ENCODE measurements at places on chromosomes 2 and 18.

DNA sequence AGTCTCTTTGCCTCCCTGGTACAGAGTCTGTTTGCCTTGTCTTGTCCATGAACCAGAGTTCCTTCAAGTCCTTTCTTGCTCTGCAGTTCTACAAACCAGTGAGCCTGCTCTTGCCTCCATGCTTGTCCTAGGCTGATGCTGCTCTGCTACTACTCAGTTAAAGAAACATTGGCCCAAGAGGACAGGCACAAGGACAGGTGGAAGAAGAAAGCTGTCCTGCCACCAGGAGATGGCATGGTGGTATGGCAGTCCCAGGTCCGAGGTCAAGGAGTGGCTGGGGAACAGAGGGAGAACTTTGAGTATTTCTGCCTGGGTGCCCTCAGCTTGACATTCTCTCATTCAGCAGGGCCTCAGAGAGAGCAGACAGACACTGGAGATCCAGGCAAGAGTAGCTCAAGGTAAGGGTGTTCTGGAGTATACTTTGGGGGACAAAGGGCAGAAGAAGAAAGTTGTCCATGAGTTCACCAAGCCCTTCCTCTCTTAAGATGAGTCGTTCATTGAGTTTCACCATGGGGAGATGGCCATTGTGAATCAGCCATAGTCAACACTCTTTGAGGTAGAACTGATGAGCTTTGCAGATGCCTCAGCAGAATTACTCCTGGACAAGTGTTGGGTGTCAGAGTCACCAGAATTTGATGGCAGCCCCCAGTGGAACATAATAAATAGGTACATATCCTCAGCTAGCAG is 20.4 kb downstream of the TTC32 start:
- no peak for DNase-seq

DNA sequence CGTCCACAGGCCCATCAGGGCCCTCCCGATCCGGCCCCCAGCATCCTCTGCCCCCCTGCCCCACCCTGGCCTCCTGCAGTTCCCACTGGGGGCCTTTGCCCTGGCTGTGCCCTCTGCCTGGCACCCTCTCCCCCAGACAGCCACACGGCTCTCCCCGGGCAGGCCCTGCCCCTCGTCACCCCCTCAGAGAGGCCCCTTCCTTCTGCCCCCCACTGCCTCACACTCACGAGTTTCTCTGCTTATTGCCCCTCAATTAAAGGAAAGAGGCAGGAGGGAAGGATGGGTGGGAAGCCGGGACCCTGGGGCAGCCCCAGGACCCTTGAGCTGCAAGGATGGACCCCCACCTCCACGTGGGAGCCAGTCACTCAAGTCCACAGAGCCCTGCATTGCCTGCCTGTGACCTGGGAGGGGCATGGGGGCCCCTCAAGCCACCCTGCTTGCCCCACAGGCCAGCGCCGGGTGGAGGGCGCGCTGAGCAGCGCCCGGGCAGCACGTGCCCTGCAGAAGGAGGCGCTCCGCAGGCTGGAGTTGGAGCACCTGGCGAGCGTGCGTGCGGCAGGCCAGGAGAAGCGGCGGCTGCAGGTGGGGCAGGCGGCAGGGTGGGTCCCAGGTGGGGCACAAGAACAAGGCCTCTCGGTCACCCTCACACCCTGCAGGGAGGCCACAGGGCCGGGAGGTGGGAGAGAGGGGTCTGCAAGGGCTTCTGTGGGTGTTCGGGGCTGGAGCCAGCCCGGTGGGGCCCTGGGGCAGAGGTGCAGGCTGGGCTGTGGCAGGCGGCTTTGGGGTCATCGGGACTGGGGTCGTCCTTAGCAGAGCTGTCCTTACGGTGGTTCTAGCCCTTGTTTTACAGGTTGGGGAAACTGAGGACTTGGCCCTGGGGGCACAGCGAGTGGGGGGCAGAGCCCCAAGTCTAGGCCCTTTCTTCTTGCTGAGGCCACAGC is 30.5 kb upstream of the SNED1 start:
- no peak for DNase-seq

GRCh38 chr2:142841788-142842187 is 35.7 kb upstream of the KYNU start:
- DNase-seq, result no peak

DNA sequence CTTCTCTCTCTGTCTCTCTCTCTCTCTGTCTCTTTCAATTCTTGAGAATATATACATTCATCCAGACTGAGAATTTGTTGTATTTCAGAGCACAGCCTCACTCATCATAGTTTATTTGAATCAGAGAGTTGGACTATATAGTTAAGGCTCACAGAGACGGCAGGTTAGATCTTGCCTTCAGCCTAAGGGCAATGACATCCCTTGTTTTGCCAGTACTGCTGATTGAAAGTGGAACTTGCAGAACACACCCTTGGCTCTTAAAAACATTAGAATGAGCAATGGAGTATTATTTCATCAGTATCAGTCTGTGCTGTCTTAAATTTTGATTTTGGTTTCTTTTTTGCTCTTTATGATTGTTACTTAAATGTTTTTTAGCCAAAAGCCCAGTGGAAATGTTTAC is 62.0 kb upstream of the DSG1 start:
- no peak for DNase-seq

- no peak for DNase-seq
Measured at GRCh38 chr18:59787998-59788790, 91.0 kb upstream of the CCBE1 start.

GRCh38 chr2:120849278-120849677 is 113.6 kb downstream of the GLI2 start:
- no peak for DNase-seq

GRCh38 chr2:190636361-190636760 is 12.5 kb upstream of the NAB1 start:
- DNase-seq, result no peak

DNA sequence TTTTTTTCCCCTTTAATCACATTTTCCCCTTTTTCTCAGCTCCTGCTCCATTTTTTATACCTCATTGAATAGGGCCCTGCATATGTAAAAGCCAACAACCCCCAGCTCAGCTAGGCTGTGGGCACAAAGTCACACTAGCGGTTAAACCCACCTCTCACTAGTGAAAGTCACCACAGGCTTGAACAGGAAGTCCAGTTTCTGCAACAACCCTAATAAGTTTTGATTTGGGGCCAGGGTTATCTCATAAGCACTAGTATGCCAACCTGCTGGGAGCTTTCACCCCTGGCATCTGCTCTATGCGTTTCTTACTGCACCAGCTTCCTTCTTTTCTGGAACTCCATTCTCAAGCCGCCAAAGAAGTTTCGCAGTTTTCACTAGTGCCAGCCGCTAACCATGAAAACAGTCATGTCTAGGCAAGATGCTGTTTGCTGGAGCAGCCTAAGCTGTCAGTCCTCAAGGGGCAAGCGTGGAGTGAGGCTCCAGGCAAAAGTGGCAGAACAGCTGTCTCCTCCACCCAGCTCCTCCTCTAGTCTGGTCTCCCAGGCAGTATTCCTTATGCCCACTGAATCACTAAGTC is 197.0 kb upstream of the MEIS1 start:
- DNase-seq, result no peak

GRCh38 chr2:8268172-8268783 is 413.6 kb upstream of the ID2 start:
- no peak for DNase-seq

- DNase-seq, result no peak
Measured at GRCh38 chr2:72932045-72932740, 14.9 kb downstream of the EMX1 start.

- DNase-seq, result no peak
Measured at GRCh38 chr2:146239392-146240135, 1605.3 kb upstream of the ACVR2A start.

DNA sequence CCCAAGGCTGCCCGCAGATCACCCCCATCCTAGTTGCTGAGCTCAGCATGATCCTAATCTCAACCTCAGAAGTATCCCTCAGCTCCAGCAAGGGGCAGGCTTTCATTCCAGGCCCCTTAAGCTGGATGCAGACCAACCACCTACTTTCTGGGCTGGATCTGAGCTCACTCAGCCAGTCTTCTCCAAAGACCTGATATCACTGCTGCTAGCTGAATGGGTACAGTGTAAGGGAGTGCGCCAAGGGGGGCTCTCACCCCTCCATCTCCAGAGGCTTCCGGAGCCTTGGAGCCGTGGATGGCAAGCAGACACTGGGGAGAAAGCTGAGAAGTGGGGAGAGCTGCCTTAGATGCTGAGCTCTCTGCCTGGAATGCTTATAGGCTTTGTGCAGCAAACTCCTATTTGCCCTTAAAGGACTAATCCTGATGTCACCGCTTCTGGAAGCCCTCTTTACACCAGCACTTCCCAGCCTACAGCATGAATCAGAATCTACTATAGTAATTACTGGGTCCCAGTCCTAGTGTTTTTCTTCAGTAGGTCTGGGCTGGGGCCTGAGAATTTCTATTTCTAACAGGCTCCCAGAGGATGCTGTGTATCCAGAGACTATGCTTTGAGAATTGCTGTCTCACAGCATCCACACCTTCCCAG is 31.0 kb downstream of the GYPC start:
- no peak for DNase-seq

DNA sequence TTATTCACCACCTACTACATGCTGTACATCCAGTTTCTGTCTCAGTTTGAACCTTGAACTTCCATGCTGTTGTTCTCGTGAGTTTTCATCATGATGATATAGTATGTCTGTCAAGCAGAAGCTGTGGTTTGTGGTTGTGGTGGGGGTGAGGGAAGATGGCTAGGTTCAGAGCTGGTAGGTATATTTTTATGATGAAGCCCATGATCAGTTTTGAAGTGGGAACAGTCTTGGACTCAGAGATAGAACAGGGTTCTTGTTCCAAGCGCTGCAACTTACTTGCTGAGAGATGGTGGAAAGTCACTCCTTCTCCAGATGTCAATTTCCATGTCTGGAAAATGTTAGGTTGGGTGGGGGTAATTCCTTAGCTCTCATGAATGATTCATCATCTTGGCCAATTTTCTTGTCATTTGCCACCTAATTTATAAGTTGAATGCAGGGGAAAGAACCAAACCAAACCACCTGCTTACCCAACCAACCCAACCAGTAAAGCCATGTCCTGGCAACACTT is 21.6 kb downstream of the PMAIP1 start:
- no peak for DNase-seq

GRCh38 chr2:197054437-197054836 is 127.9 kb upstream of the PGAP1 start:
- no peak for DNase-seq

DNA sequence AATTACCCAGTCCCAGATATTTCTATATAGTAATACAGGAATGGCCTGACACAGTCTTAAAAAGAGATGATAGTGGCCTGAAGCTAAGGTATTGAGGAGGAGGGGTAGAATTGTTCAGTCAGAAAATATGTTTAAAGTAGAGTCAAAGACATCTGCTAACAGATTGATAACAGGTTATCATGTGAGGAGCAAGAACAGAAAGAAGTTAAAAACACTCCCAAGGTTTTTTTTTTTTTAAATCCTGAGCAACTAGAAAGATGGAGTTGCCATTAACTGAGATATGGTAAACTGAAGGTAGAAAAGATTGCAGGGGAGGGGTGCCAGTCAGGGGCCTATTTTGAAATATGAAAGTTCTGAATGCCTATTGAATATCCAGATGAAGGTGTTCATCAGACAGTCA is 43.1 kb downstream of the SP3 start:
- DNase-seq, result no peak

DNA sequence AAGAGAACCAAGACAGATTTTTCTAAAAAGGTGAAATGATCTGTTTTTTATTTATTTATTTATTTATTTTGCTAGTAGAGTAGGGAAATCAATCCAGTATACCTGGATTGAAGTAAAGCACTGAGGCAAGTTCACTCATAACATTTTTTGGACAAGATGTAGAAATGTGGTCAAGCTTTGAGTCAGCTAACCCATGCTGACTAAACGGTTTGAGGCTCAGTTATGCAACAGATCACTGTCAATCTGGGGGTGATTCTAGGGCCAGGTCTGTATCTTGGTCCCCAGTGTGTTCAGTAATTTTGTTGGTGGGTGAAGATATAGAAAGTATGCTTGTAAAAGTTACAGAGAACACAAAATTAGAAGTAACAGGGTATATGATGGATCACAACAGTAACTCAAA is 60.2 kb downstream of the RMDN2 start:
- DNase-seq, result peak; percentile 12

DNA sequence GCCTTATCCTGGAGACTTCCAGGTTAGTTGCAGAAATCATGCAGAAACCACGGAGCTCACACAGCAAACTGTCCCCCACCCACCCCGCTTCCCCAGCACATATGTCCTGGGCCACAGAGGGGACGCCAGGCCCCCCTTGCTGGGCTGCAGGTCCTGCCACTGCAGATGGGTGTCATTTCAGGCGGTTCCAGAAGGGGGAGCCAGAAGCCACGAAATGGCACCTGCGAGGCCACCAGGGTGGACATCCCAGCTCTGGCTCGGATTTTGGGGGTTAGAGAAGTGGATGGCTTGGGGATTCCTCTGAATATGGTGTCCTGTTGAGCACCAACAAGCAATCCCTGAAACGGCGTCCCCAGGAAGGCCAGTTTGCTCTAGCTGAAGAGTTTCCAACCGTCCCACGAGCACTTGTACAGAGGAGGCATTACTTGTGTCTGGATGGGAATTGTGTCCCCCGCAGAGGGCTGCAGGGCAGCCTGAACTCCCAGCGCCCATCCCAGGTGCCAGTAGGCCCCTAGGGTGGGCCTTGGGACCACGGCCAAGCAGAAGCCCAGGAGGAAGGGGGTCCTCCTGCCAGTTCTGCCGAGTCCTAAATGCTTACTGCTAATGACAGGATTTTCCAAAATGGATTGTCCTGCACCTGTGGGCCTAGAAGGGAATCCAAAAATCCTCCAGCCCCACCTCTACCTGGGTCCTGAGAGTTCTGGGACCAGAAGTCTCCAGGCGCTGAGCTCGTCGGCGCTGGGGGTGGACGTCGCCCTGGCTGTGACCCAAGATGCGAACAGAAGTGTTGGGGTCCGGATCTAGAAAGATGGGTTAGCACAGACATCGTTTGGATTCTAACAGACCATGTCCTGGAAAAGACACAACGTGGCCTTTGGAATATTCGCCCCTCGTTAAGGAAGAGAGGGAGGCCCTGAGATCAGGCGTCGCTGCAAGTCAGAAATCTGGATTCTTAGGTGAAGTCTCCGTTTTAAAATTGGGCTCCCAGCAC is 14.6 kb upstream of the NFATC1 start:
- DNase-seq, result peak; percentile 88

DNA sequence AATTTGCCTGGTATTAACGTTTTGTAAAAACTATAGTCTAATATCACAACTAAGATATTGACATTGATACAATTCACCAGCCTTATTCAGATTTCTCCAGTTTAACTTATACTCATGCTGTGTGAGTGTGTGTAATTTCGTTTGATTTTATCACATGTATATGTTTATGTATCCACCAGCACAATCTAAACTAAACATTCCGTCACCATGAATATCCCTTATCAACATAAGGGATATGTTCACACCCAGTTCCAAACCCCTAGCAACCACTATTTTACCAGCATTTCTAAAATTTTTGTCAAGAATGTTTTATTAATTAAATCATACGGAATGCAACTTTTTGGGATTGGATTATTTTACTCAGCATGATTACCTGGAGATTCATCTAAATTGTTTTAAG is 450.3 kb downstream of the FBXO15 start:
- DNase-seq, result no peak

DNA sequence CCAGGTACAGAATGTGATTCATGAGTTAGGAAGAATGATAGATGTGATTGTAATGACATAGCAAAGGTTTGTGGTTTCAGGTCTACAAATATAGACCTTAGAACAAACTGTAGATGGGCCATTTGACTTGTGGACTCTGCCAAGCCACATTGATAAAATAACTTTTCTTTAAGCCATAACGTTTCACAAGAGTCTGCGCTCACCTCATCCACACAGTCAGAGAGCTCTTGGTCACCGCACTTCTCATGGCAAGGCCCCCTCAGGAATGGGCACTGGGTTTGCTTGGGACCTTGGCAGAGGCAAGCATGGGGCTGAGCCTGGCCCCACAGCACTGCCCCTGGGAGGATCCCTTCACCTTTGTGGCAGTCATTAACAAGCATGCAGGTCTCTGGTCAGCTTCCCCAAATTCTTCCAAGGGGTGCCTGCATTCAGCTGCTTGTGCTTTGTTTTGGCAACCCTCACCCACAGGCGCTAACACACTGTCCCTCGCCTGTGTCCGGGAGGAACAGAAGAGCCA is 14.0 kb downstream of the ARMC9 start:
- no peak for DNase-seq
